Activated T-cell treated with anti-CD3 and anti-CD28 coated beads, Interleukin-2, amount 50 U/mL, for 72 hours (primary cell): ENCODE measurements at places on chromosomes 11 and 22. TPM values are rescaled to one million over a fixed set of nuclear protein-coding genes. Genes with fewer than 3 reads are reported as not detected.

The PATE4 gene
- total RNA-seq = not detected

The RAB36 gene
- total RNA-seq = 0.19 TPM

The ART5 gene
- not detected for total RNA-seq

The BACE1-AS gene
- total RNA-seq = 9.9 TPM

The CNTF gene
- total RNA-seq = 5.0 TPM

The POGLUT3 gene
- total RNA-seq = 12.1 TPM

The OR52N2 gene
- not detected for total RNA-seq

The SLC35E4 gene
- total RNA-seq = 6.6 TPM

The SIPA1 gene
- 132 TPM for total RNA-seq

GRCh38 chr11:28690746-28691145 lies 582.6 kb downstream of the METTL15 start:
- no peak overlapping the region for H3K4me3 ChIP-seq
- H3K27me3 ChIP-seq = no peaks in the 10 kb centered on the region
- H3K27ac ChIP-seq = no peak overlapping the region
- H3K4me1 ChIP-seq = no peaks in the 10 kb centered on the region

DNA sequence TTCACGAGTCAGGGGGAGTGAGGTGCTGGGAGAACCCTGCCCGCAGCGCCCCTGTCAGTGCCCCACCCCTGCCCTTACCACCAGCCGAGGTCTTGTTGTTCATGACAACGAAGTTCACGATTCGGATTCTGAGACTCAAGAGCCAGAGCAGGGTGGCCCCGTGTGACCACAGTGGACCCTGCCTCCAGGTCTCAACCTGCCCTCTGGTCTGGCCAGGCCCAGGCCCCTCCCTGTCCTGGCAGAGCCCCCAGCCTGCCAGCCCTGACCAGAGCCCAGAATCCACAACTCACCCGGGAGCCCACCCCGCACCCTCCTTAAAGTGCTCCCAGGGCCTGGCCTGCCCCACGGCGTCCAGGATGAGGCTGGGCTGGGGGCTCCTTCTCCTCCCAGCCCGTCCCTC lies 9.9 kb downstream of the ANO9 start:
- no peaks in the 10 kb centered on the region for H3K4me1 ChIP-seq
- H3K27ac ChIP-seq = no peak overlapping the region
- DNase-seq = no peak
- no peaks in the 10 kb centered on the region for H3K27me3 ChIP-seq

GRCh38 chr11:58003591-58003990 lies 20.1 kb upstream of the OR9Q1 start:
- no peak overlapping the region for H3K27ac ChIP-seq
- H3K4me1 ChIP-seq = no peaks in the 10 kb centered on the region
- no peaks in the 10 kb centered on the region for H3K36me3 ChIP-seq
- H3K27me3 ChIP-seq = peaks cover 17% of the 10 kb centered on the region
- H3K4me3 ChIP-seq = no peak overlapping the region
- DNase-seq = no peak

- no peaks in the 10 kb centered on the region for H3K36me3 ChIP-seq
- H3K4me1 ChIP-seq = no peaks in the 10 kb centered on the region
- DNase-seq = no peak
- H3K4me3 ChIP-seq = no peak overlapping the region
- peaks cover 35% of the 10 kb centered on the region for H3K27me3 ChIP-seq
- no peak overlapping the region for H3K27ac ChIP-seq
Measured at GRCh38 chr22:50140615-50141014, 29.9 kb upstream of the PANX2 start.

DNA sequence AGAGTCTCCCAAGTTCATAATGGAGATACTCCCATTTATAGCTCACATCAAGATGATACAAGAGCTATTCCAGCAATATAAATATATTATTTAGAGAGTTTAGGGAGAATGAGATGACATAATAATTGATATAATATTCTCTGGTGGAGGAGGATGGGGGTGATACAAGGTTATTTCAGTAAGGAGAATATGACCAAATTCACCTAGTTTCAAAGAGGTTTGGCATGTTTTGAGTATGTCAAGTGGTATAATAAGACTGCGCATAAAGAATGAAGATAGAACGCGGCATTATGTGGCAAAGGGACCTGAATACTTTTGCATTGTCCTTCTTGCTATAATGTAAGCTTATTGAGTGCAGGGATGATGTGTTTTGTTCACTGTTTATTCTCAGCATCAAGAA lies 1283.5 kb downstream of the LRRC4C start:
- H3K4me3 ChIP-seq = no peak overlapping the region
- no peaks in the 10 kb centered on the region for H3K4me1 ChIP-seq
- no peaks in the 10 kb centered on the region for H3K27me3 ChIP-seq
- H3K36me3 ChIP-seq = no peaks in the 10 kb centered on the region

- no peak overlapping the region for H3K4me3 ChIP-seq
- H3K27ac ChIP-seq = no peak overlapping the region
- no peaks in the 10 kb centered on the region for H3K27me3 ChIP-seq
- H3K4me1 ChIP-seq = peaks cover 61% of the 10 kb centered on the region
- no peak for DNase-seq
Measured at GRCh38 chr11:12239804-12240371, 129.5 kb downstream of the MICAL2 start.

- no peak overlapping the region for H3K4me3 ChIP-seq
- H3K27ac ChIP-seq = no peak overlapping the region
- H3K27me3 ChIP-seq = no peaks in the 10 kb centered on the region
- no peak for DNase-seq
- no peaks in the 10 kb centered on the region for H3K36me3 ChIP-seq
- peaks cover 12% of the 10 kb centered on the region for H3K4me1 ChIP-seq
Measured at GRCh38 chr22:36067235-36067558, 38.6 kb upstream of the RBFOX2 start.

DNA sequence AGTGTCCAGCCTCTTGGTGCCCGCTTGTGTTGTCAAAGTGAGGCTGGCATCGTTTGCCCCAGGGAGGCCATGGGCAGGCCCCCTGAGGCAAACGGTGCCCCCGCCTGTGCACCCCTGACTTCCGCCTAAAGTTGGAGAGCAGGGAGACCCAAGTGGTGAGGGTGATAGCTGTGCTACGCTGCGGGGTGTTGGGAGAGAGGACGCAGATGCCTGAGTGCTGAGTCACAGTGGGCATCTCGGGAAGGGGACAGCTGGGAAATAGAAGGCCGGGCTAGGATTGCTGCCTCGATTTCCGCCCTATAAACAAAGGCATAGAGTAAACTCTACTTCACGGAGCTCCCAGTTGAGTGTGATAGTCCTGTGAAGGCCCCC lies 5.8 kb downstream of the GRIK4 start:
- no peak for DNase-seq
- H3K36me3 ChIP-seq = no peaks in the 10 kb centered on the region
- H3K27ac ChIP-seq = no peak overlapping the region
- peaks cover 40% of the 10 kb centered on the region for H3K27me3 ChIP-seq
- H3K4me3 ChIP-seq = no peak overlapping the region
- H3K4me1 ChIP-seq = peaks cover 4% of the 10 kb centered on the region

DNA sequence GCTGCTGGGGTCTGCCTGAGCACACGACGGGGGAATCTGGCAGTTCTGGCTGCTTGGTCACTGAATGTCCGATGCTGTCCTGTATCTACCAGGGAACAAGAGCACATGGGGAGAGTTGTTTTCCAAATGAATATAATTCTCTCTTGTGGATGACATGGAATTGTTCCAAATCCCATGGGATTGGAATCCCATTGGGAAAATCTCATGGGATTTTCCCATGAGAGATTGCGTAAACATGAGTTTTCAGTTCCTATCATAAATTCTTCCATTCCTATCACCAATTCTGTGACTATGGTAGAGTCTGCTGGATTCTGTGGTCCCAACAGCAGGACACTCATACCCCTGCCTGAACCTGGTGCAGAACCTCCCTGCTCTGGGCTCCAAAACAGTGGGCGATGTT lies 35.6 kb upstream of the IGLL5 start:
- no peak overlapping the region for H3K27ac ChIP-seq
- H3K4me3 ChIP-seq = no peak overlapping the region
- no peak for DNase-seq
- H3K36me3 ChIP-seq = no peaks in the 10 kb centered on the region
- peaks cover 6% of the 10 kb centered on the region for H3K4me1 ChIP-seq
- H3K27me3 ChIP-seq = no peaks in the 10 kb centered on the region

DNA sequence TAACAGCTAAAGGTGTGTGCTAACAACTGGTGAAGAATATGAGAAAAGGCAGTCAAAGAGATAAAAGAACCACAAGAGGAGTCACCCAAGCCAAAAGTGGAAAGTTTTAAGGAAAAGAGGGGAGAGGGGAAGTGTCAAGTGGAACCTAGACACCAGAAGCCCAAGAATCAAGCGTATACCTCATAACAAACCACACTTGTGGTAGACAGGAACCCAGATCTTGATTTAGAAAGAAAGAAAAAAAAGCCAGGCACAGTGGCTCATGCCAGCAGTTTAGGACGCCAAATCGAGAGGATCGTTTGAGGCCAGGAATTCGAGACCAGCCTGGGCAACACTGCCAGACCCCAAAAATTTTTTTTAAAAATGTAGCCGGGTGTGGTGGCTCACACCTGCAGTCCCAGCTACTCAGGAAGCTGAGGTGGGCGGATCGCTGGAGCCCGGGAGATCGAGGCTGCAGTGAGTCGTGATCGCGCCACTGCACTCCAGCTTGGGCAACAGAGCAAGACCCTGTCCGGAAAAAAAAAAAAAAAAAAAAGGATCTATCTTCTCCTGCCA lies 877 bp downstream of the SLC25A17 start:
- H3K27ac ChIP-seq = peak overlapping the region; percentile 85
- peaks cover 8% of the 10 kb centered on the region for H3K36me3 ChIP-seq
- peak overlapping the region; percentile 96 for H3K4me3 ChIP-seq
- H3K4me1 ChIP-seq = peaks cover 45% of the 10 kb centered on the region
- no peaks in the 10 kb centered on the region for H3K27me3 ChIP-seq

- no peak for DNase-seq
- H3K4me1 ChIP-seq = no peaks in the 10 kb centered on the region
- H3K27me3 ChIP-seq = peaks cover 14% of the 10 kb centered on the region
- H3K4me3 ChIP-seq = no peak overlapping the region
- H3K27ac ChIP-seq = no peak overlapping the region
Measured at GRCh38 chr11:94793002-94793401, 24.8 kb downstream of the AMOTL1 start.
